ENCODE measurements at places on chromosomes 3 and 15.
A peak's percentile ranks its signal among the peaks of the same experiment; 100 is the strongest.

DNA sequence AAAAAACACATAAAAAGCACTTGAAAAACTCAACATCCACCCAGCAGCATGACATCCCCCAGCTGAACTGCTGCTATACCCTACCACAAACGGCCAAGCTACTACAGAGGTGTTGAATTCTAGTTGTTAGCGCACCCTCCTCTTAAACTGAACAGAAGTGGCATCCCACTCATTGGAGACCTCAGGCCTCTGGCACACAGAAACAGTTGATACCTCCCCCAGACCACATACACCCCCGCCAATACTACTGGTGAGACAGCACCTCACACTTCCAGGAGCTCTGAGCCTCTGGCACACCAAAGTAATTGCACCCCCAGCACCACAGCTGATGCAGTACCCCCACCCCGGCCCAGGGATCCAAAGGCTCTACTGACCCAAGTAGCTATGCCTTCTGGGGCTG lies 190.2 kb downstream of the SCAPER start:
- no peak for DNase-seq

DNA sequence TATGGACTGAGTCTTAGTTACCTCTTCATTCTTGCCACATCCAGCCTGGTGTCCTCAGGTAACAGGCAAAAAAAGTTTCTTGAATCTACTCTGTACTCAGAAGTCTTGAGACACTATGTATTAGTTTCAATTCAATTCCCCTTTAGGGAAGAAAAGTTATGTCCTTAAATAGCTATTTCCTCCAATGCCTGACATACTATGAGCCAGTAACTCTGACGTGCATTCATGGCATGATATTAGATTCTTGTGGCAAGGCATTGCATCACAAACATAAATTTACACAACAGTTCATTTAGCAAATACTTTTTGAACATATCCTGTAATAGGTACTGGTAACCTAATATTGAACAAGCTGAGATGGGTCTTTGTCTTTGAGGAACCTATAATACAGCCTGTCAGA lies 109.3 kb upstream of the FOXB1 start:
- no peak for DNase-seq

DNA sequence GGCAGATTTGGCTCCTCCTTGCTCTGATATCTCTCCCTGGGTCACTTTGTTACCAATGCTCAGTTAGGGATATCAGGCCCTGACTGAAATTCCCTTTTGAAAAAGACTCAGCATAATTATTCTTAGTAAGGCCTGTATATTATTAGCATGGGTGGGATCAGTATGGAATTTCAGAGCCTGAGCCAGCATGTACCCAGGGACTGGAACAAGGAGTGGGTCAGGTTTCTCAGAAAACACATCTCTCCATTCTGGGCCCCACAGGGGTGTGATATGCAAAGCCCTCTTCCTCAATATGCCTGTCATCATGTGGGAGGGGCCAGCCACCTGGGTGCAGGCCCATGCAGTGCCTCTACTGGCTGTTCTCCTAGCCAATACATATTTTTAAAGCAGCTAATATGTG lies 423.2 kb downstream of the EPHB1 start:
- peak; percentile 21 for DNase-seq

DNA sequence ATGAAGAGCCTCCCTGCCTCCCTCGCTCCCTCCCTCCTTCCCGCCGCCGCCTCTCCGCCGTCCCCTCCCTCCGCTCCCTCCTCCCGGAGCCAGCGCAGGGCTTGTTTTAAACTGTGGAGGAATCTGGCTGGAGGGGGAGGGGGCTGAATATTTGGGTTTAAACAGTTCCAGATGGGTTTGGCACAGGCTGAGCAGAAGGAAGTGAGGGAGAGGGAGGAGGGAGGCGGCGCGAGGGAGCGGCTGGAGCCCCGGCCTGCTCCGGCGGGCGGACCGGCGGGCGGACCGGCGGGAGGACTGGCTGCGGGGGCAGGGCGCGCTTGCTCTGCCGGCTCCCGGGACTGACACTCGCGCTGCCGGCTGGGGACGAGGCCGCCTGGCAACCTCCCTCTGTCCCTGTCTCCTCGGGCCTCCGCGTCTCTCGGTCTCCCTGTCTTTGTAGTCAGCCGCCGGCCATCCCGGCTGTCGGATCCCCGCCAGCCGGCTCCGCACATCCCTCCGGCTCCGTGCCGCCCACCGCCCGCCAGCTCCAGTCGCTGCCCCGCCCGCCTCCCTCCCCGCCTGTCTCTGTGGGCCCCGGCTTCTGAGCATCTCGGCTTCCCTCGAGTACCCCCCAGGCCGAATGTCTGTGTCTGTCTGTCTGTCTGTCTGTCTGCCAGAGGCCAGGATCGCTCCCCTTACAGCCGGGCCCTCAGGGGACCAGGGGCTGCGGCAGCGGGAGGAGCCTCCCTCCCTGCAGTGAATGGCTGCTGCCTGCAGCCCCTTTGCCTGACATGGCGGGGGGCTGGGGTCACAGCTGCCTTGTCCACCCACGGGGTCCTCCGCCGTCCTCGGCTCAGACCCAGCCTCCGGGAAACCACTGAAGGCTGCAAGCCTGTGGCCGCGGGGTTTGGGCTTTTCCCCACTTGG lies 7.6 kb downstream of the EPHB3 start:
- peak; percentile 77 for DNase-seq

GRCh38 chr15:50181969-50182218 lies at the start of gene SLC27A2:
Gene SLC27A2, plus strand, starts transcription at chr15:50182196. Its CDS starts 232 bp downstream, at chr15:50182428.
- no peak for DNase-seq

GRCh38 chr15:59801649-59802048 lies 112.5 kb upstream of the BNIP2 start:
- DNase-seq, result no peak

DNA sequence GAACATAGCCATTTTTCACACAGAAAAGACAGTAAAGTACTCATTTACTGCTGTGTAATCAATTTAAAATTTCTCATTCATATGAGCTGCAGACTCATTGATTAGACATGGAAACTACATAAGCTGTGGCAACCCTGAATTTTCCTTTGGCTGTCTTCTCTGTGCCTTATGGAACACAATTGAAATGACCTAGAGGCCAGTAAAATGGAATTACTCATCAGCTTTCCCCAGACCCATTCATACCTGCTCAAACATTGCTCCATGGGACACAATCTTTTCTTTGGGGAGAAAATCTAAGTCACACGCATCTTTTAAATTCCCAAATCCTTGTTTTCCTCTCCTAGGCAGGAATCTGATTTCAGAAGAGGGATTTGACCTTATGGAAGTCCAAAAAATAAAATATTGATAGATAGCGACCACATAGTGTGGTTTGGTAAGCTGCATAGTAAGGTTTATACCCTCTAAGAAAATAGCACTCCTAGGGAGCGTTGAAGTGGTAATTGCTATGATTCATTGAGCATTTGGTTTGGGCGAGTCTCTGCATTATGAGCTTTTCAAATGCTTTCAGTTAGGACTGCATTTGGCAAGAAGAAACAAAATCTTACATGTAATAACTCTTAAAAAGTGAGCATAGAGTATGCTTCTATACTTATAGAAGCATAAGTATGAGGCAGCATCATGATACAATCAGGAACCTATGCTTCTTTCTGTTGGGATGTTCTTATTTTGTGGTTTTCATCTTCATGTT lies 243.4 kb upstream of the GADL1 start:
- no peak for DNase-seq

DNA sequence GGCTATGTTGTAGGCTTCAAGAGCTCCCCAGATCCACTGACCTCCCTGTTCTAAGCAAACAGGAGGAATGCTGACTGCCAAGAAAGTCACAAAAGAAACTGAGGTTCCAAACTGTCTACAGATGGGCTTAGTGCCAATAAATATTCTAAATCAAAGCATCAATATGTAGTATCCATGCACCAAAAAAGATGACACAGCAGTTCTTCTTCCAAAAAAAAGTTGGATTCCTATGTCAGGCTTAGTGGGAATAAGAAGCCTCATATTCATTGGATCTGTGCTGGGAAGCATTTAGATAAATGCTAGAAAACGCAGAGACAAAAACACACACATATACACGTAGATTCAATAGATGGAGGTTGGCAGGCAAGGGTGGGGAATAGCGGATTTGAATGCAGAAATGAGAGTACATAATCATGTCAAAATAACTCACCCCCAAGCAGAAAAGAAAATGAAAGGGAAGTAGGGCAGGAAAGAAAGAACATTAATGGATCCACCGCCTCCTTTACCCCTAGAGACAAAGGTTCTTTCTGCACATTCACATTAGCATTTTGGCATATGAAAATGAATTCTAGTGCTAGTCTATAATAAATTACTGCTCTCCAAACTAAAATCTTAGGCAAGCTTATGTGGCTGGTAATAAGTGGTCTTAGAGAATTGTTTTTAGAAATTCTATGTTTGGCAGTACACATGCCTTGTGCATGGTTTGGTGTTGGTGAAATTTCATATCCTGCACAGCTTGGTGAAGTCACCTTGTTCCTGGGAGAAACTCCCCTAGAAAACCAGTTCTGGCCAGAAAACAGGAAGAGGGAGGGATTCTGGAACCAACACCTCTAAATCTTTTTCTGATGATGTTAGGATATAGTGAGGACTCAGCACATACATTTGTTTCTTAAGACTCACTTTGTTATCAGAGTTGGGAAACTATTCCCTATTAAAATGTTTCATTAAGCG lies 283.4 kb downstream of the LSAMP start:
- DNase-seq, result no peak

GRCh38 chr3:97938444-97938843 lies 33.8 kb downstream of the RIOX2 start:
- DNase-seq, result no peak

Data from nephron progenitor cell (in vitro differentiated cells).